Activated T-cell treated with anti-CD3 and anti-CD28 coated beads for 1 hour (primary cell): ENCODE measurements at places on chromosomes 6 and 20.

DNA sequence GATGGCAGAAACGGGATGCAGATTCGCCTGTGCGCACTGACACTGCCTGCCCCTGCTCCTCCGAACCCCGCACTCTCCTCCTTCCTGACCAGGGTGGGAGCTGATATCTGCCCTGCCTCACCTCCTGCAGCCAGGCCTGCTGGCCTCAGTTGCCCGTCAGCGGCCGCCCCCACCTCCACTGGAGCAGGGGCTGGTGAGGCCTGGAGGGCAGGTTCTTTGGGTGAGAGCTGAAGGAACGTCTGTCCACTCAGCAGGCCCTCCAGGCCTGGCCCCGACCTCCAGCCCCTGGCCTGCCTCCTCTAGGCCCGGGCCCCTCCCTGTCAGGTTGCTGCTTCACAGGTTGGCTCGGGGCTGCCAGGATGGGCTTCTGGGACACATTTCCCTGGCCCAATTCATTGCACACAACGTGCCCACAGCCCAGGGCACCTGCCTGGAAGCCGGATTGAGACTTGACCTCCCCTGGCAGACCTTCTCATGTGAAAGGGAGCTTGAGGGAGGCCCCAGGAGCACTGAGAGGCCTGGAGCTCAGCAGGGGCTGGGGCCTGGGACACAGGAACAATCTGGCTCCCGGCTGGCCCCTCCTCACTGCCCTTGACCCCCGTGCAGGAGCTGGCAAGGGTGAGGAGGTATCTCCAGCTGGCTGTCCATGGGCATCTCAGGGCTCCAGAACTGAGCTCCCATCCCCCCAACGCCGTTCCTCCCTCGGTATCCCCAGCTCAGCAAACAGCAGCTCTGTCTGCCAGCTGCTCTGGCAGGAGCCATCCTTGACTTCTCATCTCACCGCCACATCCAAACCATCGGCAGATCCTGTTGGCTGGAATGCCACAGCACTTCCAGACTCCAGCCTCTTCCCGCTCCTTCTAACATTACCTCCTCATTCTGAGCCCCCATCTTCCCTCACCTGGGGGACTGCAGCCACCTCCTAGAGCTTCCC is 39.5 kb downstream of the SPDEF start:
- no peak for DNase-seq

DNA sequence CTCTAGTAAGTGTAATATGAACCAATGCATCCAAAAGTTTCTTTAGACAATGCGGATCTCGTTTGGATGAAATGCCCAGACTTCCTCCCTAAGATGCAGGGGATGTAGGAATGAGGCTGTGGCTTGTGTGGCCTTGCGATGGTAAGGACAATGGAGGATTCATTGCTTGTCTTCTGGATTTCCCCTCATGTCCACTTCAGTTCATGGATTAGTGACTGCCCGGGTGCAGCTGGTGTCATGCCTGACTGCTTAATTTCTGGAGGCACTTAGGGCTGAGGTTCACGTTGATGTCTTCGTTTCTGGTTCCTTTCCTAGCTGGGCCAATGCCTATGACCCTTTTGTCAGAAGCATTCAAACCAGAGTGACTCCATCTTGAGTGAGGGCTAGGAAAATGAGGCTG is 93.8 kb downstream of the SCP2D1 start:
- DNase-seq, result no peak

GRCh38 chr6:104325341-104326172 is 534.2 kb downstream of the HACE1 start:
- DNase-seq, result no peak

DNA sequence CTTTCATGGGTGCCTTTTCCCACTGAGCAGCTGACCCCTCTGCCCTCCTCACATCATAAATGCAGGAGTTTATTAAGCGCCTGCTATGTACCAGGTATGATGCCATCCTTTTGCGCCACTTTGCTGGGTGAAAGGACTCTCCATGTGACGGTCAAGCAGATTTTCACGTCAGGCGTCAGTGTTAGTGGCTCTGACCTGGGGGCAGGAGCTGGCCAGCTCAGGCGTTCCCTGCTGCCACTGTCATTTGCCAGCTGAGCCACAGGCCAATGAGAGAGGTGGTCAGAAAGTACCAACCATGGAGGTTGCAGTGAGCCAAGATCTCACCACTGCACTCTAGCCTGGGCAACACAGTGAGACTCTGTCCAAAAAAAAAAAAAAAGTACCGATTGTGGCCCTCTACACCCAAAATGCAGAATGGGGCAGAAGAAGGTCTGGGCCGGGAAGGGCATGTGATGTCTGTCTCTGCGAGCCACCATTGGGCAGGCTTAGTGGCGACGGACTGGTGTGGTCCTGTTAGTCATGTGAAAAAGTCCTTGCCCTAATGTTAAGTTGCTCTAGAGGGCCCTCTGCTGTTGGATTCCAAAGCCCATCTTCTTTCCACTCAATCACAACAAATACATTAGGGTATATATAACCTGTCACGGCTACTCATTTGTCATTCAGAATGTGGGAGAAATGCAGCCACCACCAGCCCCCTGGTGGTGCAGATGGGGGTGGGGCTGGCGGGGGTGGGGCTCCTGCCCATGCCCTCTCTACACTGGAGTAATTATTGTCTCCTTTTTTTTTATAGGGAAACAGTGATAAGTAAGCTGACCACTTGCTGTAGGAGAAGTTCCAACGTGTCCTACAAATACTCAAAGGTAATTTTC is 18.4 kb upstream of the SLC22A1 start:
- DNase-seq, result no peak

DNA sequence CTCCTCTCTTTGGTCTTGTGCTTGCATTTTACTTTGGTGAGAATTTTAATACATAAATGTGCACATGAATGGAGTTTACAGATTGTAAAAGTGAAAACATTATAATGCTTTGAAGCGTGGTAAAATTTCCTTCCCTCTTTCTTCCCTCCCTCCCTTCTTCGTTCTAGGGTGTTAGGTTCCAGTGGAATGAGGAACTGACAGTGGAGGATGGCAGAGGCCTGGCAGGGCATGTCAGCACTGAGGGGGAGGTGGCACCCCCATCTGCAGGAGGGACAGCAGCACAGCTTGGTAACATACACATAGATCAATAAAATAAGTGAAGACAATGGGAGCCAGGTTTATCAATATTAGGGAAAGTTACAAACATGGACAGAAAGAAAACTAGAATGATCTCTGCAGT is 47.5 kb downstream of the RNASET2 start:
- DNase-seq, result no peak

DNA sequence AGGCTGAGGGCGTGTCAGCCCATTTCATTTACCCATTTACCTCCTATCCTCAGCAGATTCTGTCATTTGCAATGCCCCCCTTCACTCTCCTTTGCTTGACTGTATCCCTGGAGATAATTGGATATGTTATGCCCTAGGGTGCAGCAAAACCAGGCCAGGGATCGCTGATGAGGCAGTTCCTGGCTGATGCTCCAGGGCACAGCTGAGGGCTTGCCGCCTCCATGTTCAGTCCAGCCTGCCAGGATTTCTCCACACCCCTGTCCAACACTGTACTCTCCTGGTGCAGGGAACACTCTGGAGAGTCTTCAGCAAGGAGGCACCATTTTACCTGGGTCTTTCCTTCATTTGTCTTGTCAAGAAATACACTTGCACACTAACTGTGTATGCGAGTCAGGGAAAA is 532.1 kb upstream of the CHD6 start:
- DNase-seq, result no peak

DNA sequence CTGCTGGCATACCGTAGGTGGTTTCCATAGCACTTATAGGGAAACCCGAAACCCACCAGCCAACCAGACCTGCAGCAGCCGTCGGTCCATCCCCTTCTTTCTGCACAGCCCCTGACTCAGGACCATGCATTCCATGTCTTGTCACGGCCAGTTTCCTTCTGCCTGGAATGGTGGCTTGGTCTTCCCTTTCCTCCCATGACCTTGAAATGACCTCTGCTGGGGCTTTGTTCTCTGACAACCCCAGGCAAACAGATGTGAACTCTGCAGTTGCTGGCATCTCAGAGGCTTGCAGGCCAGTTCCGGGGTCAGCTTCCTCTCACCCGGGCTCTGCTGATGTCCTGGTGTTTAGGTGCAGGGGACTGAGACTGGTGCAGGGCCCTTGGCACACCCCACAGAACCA is 250.8 kb downstream of the SMOC2 start:
- DNase-seq, result no peak

DNA sequence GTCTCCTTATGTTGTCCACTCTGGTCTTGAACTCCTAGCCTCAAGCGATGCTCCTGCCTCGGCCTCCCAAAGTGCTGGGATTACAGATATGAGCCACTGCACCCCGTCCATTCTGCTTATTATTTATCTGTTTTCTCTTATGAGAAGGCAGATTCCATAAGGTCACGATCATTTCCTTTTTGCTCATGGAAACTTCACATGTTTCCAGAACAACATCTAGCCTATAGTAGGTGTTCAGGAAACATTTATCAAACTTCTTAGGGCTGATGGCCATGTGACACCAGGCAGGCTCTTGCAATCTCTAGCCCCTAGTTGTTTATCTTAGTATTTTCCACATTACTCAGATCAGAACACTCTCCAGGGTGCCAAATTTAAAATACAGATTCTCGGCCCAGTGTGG is 61.2 kb downstream of the ZFP64 start:
- DNase-seq, result no peak

- no peak for DNase-seq
These were observed 85.6 kb downstream of the MYB start for GRCh38 chr6:135266675-135267074.

DNA sequence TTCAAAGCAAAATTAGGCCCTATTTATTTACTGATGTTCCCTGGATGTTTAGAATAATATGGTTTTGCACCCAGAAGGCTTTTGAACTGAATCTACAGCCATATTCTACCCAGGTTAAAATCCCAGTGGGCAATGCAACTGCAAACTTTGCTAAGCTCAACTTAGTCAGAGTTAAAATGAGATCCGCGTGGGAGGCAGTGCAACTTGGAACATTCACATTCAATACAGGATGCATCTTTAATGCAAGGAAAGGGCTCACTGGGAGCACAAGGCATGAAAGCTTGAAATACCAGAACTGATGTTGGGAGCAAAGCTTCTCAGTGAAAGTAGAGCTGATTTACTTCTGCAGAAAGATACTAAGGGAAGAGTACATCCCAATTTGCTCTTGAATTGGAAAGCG is 281.2 kb upstream of the DEFB112 start:
- no peak for DNase-seq

GRCh38 chr6:106534564-106534982 is 94.7 kb downstream of the RTN4IP1 start:
- no peak for DNase-seq

GRCh38 chr6:109461733-109462526 is 6.4 kb upstream of the MICAL1 start:
- DNase-seq, result no peak

- no peak for DNase-seq
These were observed 166.1 kb downstream of the CD83 start for GRCh38 chr6:14283600-14284235.

DNA sequence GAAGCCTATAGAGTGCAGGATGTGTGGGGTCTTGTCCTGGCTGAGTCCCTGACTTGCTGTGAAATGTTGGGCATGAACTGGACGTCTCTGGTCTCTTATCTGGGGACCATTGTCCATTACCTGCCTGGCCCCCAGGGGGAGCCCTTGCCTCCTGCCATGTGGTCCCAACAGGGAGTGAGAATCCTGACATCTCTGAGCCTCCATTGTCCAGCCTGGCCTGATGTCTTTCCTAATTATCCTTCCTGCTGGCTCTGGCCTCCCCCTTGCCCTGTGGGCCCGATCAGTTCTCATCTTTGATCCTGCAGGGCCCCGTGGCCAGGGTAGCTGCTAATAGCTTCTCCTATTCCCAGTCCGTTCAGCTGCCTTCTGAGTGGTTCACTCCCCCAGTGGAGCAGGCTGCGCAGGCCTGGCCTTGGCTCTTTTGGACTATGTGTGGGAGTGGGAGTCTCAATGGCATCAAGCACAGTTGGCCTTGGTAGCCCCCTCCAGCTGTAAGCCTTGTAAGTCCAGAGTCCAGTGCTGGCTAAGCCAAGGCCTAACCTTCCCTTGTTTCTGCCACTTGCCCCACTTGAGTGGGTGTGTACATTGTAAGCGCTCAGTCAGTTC is 77.9 kb upstream of the RALY start:
- DNase-seq, result peak; percentile 47

- no peak for DNase-seq
These were observed 167.9 kb upstream of the TNFAIP3 start for GRCh38 chr6:137699031-137699683.

DNA sequence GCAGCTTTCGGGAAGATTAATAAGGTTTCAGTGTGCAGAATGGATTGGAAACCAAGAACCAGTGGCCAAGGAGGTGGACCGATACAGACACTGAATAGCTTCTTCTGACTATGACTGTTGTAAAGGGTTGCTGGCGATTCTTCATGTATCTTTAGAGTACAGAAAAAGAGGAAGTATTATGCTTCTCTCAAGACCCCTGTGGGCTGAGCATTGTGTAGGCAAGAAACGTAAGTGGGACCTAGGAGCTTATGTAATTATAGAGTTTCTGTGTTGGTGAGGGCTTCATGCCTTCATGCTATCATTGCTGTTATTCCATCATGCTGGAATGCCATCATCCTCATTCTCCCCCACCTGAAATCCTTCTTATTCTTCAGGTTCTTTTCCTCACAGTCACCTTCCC is 105.4 kb upstream of the AKIRIN2 start:
- no peak for DNase-seq

DNA sequence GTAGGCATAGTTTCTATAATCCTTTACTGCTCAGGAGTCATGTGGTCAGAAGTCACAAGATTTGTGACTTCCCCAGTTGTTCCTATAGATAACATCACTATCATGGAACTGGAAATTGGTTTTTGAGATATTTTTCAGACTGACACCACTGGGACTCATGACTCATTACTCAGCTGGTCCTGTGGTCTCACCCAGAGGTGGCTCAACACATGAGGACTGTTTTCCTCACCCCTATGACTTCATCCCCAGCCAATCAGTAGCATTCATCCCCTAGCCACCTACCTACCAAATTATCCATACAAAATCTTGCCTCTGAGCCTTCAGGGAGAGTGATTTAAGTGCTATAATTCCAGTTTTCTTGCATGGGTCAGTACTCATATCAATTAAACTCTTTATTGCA is 1217.7 kb downstream of the EPHA7 start:
- no peak for DNase-seq

- DNase-seq, result no peak
These were observed 8.8 kb downstream of the RANBP9 start for GRCh38 chr6:13702809-13703302.

- no peak for DNase-seq
These were observed 7.4 kb upstream of the IGF2R start for GRCh38 chr6:159961528-159961927.

GRCh38 chr20:1621316-1621715 is 1.5 kb upstream of the SIRPB1 start:
- no peak for DNase-seq

DNA sequence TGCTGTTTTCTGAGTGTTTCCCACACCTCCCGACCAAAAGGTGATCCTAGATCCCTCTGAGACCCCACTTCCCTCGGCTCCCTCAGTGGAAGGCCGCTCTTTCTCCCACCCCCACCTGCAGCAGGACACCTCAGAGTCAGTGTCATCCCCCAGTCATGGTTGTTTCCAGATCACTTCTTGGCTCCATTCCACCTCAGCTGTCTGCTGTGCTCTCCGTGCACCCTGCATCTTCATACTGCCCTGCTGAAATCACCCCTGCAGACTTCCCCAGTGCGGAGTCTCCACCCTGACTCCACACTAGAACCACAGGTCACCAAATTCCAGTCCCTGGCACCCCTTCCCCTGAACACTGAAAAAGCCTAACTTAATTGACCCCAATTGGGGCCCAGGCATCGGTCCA is 255.1 kb upstream of the CDYL start:
- DNase-seq, result no peak
